ENCODE measurements at places on chromosomes 16 and 17.

DNA sequence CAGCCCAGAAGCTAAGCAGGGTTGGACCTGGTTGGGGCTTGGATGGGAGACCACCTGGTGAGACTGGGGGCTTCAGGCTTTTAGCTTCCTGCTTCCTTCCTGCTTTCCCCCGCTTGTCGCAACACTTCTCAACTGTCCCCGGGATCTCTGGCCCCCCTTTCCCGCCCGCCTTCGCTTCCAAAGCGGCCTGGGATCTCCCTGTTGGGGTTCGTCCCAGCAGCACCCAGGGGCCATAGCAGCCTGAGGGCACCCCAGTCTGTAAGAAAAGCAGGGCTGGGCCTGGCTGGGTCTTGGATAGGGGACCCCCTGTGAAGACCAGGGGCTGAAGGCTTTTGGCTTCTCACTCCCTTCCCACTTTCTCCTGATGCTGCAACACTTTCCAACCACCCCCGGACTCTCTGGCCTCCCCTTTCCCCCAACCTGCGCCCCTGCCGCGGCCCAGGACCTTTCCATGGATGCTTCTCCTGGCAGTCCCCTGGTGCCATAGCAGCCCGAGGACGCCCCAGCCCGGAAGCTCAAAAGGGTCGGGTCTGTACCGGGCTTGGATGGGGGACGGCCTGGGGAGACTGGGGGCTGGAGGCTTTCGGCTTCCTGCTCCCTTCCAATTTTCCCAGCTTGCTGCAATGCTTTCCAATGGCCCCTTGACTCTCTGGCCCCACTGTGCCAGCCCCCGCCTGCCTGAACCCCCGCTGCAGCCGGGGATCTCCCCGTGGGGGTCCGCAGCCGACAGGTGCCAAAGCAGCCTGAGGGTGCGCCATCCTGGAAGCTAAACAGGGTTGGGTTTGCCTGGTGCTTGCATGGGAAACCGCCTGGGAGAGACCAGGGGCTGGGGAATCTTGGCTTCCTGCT lies 2276.2 kb downstream of the TP53TG3F start:
- no peaks in the 10 kb centered on the region for H3K4me1 ChIP-seq
- H3K27ac ChIP-seq = no peak overlapping the region
- no peak overlapping the region for H3K4me3 ChIP-seq
- peaks cover 29% of the 10 kb centered on the region for H3K36me3 ChIP-seq
- peaks cover 17% of the 10 kb centered on the region for H3K27me3 ChIP-seq

- H3K27ac ChIP-seq = no peak overlapping the region
- DNase-seq = no peak
- H3K4me3 ChIP-seq = no peak overlapping the region
- peaks cover 37% of the 10 kb centered on the region for H3K36me3 ChIP-seq
Observed at GRCh38 chr17:82242698-82242976, 13.8 kb downstream of the SLC16A3 start.

- H3K36me3 ChIP-seq = peaks cover 26% of the 10 kb centered on the region
- peaks cover 3% of the 10 kb centered on the region for H3K27me3 ChIP-seq
- H3K4me1 ChIP-seq = no peaks in the 10 kb centered on the region
Observed at GRCh38 chr17:7004398-7005253, 7.8 kb upstream of the RNASEK start.

DNA sequence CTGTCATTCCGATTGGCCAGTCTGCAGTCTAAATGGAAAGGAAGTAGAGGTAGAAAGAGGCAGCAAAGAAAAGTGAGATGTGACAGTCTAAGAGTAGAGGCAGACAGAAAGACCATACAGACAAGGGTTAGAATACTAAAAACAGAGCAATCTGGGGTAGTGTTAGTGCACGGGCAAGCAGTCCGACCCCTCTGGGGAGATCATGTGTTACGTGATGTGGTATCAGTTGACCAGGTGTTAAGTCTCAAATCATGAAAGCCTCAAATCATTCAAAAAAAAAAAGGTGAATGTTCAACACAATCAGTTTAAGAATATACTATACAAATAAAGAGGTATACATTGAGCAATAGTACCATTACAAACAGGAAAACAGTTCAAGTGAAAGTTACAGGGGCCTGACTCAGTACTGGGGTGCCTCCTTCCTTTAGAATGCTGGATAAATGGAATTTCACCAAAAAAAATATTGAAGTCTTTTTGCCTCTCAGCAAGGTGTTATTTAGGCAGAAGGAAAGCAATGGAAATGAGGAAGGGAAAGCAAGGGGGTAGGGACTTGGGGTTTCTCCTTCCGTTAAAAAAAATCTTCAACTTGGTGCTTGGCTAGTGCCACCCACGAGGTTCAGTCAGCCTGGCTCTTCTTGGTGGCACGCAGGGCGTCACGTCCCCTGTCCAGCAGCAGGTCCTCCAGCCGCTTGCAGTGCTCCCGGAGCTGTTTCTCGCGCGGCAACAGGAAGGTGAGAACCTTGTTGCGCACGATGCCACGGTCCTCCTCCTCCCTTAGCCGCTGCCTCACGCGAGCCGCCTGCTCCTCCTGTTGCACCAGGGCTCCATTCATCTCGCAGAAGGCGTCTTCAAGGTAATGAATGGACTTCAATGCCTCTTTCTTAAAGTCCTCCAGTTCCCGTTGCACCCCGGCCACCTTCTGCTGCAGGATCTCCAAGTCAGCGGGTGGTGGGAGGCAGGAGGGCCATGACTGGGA lies 616 bp downstream of the CCDC182 start:
- peaks cover 2% of the 10 kb centered on the region for H3K27me3 ChIP-seq
- H3K36me3 ChIP-seq = no peaks in the 10 kb centered on the region
- H3K4me1 ChIP-seq = peaks cover 4% of the 10 kb centered on the region
- no peak for DNase-seq
- no peak overlapping the region for H3K4me3 ChIP-seq

DNA sequence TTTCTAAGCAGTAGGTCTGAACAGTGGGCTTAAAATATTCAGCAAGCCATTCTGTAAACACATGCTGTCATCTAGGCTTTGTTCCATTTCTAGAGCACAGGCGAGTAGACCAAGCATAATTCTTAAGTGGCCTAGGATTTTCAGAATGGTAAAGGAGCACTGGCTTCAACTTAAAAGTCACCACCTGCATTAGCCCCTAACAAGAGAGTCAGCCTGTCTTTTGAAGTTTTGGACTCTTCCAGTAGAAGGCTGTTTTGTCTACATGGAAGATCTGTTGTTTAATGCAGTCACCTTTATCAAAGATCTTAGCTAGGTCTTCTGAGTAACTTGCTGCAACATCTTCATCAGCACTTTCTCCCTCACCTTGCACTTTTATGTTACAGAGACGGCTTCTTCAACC lies 36.6 kb downstream of the TTC19 start:
- H3K4me1 ChIP-seq = peaks cover 3% of the 10 kb centered on the region
- no peaks in the 10 kb centered on the region for H3K27me3 ChIP-seq
- no peak overlapping the region for H3K27ac ChIP-seq
- H3K4me3 ChIP-seq = peak overlapping the region; percentile 8
- DNase-seq = no peak

DNA sequence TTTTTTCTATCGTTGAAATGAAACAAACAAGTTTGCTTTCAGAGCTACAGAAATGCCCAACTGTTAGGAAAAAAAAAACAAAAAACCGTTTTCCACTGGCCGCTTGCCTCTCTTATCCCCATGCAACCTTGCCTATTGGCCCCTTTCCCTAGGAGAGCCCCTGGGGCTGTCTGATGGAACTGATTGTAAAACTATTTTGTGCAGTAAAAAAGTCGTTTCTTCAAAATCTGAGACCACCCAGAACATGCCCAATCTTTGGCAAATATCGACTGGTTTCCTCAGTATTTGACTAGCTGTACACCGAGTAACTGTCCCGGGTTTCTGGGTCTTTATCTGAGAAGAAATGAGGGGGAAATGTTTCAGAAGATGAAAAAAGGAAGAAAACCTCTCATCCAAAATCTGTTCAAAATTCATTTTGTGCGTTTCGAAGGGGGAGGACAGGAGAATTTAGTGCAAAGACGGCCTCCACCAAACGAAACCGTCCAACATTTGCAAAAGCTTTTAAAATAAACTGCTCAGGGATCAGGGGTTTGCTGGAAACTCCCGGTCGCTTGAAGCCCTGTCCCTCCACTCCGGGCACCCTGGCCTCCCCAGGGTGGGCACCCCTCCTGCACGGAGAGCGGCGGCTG lies 1.1 kb upstream of the GNAO1 start:
- peaks cover 9% of the 10 kb centered on the region for H3K4me1 ChIP-seq
- H3K27ac ChIP-seq = no peak overlapping the region
- H3K36me3 ChIP-seq = no peaks in the 10 kb centered on the region
- peak overlapping the region; percentile 78 for H3K4me3 ChIP-seq
- H3K27me3 ChIP-seq = peaks cover 7% of the 10 kb centered on the region

GRCh38 chr17:40777971-40778370 lies 4.4 kb downstream of the KRT27 start:
- H3K36me3 ChIP-seq = no peaks in the 10 kb centered on the region
- H3K4me1 ChIP-seq = no peaks in the 10 kb centered on the region
- H3K27me3 ChIP-seq = peaks cover 2% of the 10 kb centered on the region

- H3K4me3 ChIP-seq = no peak overlapping the region
- H3K4me1 ChIP-seq = peaks cover 69% of the 10 kb centered on the region
- DNase-seq = no peak
- H3K36me3 ChIP-seq = peaks cover 25% of the 10 kb centered on the region
Observed at GRCh38 chr17:42317266-42317845, 29.1 kb downstream of the STAT5A start.

GRCh38 chr17:36593656-36594316 lies 2.1 kb downstream of the DHRS11 start:
- H3K4me3 ChIP-seq = no peak overlapping the region
- peaks cover 13% of the 10 kb centered on the region for H3K4me1 ChIP-seq
- DNase-seq = no peak
- H3K27me3 ChIP-seq = peaks cover 5% of the 10 kb centered on the region

DNA sequence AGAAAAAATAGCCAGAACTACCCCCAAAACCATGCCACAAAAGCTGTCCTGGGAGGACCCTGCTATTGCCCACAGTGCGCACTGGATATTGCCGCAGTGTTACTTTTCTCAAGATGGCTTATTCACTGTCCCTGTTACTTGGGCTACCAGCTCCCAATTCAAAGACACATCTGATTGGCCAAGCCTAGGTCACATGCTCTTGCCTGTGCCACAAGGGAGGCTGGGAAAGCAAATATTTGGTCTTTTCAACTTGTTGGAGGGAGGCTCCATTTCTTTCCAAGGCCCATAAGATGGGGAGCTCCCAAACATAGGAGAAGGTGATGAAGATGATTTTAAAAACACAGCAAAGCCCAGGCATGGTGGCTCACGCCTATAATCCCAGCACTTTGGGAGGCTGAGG lies 257.0 kb downstream of the SHISA9 start:
- DNase-seq = no peak
- no peak overlapping the region for H3K4me3 ChIP-seq
- no peaks in the 10 kb centered on the region for H3K4me1 ChIP-seq
- H3K27ac ChIP-seq = no peak overlapping the region
- no peaks in the 10 kb centered on the region for H3K36me3 ChIP-seq

- no peak for DNase-seq
- no peaks in the 10 kb centered on the region for H3K27me3 ChIP-seq
- H3K36me3 ChIP-seq = no peaks in the 10 kb centered on the region
- H3K4me1 ChIP-seq = no peaks in the 10 kb centered on the region
Observed at GRCh38 chr16:79714440-79714839, 113.9 kb upstream of the MAF start.

GRCh38 chr17:58436805-58437239 lies 19.5 kb upstream of the RNF43 start:
- H3K36me3 ChIP-seq = no peaks in the 10 kb centered on the region
- no peak overlapping the region for H3K27ac ChIP-seq
- peaks cover 9% of the 10 kb centered on the region for H3K27me3 ChIP-seq

GRCh38 chr17:30292286-30292858 lies 628 bp upstream of the BLMH start:
- H3K4me3 ChIP-seq = peak overlapping the region; percentile 78
- H3K4me1 ChIP-seq = peaks cover 12% of the 10 kb centered on the region
- H3K27ac ChIP-seq = no peak overlapping the region
- H3K27me3 ChIP-seq = peaks cover 2% of the 10 kb centered on the region
- H3K36me3 ChIP-seq = peaks cover 6% of the 10 kb centered on the region

- peaks cover 31% of the 10 kb centered on the region for H3K4me1 ChIP-seq
- H3K27ac ChIP-seq = no peak overlapping the region
- peak; percentile 56 for DNase-seq
- peaks cover 17% of the 10 kb centered on the region for H3K36me3 ChIP-seq
- H3K4me3 ChIP-seq = no peak overlapping the region
- H3K27me3 ChIP-seq = peaks cover 8% of the 10 kb centered on the region
Observed at GRCh38 chr17:1365445-1366039, 34.5 kb downstream of the YWHAE start.

- no peaks in the 10 kb centered on the region for H3K4me1 ChIP-seq
- H3K4me3 ChIP-seq = no peak overlapping the region
- no peak for DNase-seq
Observed at GRCh38 chr16:82063456-82064082, 28.5 kb downstream of the HSD17B2 start.

DNA sequence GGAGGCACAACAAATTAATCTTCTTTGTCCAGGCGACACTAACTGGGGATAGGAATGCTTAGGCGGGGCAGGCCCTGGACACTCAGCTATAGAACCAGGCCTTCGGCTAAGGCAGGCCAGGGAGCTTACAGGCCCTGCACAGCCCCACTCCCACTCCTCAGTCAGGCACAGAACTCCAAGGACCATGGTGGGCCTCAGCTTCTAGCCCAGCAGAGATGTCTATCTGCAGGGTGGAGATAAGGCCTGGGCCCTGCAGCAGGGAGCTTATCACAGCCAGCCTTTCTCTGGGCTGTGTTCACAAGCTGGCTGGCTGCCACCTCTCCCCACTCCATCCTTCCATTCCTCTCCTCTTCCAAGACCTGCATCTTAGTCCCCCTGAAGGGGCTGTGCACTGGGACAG lies 68.1 kb downstream of the TMEM132E start:
- DNase-seq = no peak
- H3K4me1 ChIP-seq = no peaks in the 10 kb centered on the region
- H3K36me3 ChIP-seq = no peaks in the 10 kb centered on the region
- no peak overlapping the region for H3K27ac ChIP-seq
- peaks cover 7% of the 10 kb centered on the region for H3K27me3 ChIP-seq

DNA sequence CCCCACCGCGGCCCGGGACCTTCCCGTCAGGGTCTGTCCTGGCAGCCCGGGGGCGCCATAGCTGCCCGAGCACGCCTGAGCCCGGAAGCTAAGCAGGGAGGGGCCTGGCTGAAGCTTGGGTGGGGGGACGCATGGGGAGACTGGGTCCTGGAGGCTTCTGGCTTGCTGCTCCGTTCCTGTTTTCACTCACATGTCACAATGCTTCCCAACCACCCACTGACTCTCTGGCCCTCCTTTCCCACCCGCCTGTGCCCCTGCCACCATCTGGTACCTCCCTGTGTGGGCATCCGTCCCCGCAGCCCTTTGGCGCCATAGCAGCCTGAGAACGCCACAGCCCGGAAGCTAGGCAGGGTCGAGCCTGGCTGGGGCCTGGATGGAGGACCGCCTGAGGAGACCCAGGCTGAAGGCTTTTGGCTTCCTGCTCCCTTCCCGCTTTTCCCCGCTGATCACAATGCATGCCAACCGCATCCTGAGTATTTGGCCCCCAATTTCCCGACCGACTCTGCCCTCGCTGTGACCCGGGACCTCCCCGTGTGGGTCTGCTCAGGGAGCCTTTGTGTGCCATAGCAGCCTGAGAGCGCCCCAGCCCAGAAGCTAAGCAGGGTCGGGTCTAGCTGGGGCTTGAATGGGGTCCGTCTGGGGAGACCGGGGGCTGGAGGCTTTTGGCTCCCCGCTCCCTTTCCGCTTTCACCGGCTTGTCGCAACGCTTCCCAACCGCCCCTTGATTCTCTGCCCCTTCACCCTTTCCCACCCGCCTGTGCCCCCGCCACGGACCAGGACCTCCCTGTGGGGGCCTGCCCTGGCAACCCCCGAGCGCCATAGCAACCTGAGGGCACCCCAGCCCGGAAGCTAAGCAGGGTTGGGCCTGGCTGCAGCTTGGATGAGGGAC lies 2290.1 kb downstream of the TP53TG3F start:
- H3K4me1 ChIP-seq = no peaks in the 10 kb centered on the region
- no peak overlapping the region for H3K27ac ChIP-seq
- H3K27me3 ChIP-seq = peaks cover 12% of the 10 kb centered on the region
- no peak for DNase-seq
- peaks cover 11% of the 10 kb centered on the region for H3K36me3 ChIP-seq
